AG20443 (cell line): ENCODE measurements at places on chromosomes 3 and 15.

DNA sequence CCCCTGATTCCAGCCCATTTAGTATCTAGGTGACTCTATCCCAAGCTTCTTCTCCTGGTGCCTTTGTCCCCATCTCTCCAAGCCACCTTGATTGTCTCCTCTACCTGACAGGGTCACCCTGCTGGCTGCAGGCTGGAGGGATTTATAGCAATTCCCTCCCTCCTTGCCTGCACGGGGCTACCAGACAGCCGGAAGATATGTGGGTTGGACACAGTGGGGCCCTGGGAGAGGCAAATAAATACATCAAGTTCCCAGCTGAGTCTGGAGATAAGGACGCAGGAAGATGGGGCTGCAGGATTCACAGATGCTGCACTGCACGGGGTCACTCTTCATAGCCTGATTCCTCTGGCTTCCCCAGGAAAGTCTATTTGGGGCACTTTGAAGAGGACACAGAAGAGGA, 9.3 kb upstream of the ISLR2 start:
- DNase-seq = no peak

DNA sequence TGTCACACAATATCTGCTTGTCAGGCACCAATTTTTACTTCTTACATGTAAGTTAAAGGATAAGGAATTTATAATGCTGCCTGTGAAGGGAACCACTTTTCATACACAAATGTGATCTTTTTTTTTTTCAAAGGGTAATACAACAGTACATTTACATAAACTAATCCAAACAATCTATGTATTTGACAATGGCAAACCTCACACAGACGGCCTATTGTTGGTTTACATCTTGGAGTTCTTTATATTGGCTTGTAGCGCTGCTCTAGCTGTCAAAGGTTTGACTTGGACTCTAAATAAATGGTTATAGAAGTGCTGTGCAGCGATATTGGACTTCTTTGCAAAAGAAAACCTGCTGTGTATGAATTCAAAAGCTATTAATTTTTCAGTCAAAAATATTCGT, 598.0 kb downstream of the FOXP1 start:
- no peak for DNase-seq

DNA sequence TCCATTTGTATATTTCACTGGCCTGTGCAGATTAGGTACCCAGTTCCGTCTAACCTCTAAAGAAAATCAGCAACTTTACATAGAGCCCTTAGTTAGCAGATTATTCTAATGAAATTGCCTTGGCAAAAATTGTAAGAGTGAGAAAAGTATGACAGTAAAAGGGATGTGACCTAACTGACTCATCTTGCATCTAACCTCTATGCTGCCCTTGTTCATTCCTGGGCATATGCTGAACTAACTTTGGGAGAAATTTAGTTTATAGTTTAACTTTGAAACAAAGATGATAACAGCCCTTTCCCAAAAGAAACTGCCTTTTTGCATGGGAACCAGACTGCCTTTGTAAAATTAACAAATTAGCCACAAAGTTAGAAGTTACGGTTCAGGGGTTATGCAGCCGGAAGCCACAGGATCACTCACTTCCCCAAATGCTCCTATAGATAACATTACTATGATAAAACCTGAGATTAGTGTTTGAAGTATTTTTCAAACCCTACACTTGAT, 839.8 kb upstream of the ALCAM start:
- DNase-seq = no peak

DNA sequence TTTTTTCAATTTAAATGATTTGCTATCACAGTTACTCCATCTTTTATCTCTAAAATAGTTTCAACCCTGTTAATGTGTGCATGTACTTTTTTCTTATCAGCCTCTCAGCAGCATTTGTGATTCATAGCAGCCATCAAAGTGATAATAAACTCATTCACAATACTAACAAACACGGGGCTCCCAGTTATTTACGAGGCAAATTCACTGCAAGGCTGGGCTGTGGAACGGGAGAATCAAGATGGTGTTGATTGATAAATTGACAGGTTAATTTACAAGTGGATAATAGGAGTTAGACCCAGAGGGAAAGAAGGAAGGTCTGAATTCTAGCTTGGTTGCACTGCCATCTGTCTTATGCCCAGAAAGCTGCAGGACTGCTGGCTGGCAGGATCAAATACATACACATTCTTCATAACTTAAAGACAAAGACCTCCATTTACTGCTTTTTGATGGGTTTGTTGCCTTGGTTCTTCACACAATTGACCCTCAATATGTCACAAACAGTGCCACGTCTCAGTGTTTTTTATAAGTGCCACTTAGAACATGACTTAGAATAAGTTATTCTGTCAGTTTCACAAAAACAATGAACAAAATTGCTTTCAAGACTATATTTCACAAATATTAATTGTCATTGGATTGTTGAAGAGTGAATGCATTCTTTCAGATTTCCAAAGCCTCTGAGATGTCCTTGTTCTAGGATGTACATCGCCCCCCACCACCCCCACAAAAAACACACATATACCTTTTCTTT, 562.8 kb downstream of the NR2F2 start:
- peak; percentile 12 for DNase-seq

GRCh38 chr15:43948691-43949325, 122.0 kb downstream of the WDR76 start:
- no peak for DNase-seq

DNA sequence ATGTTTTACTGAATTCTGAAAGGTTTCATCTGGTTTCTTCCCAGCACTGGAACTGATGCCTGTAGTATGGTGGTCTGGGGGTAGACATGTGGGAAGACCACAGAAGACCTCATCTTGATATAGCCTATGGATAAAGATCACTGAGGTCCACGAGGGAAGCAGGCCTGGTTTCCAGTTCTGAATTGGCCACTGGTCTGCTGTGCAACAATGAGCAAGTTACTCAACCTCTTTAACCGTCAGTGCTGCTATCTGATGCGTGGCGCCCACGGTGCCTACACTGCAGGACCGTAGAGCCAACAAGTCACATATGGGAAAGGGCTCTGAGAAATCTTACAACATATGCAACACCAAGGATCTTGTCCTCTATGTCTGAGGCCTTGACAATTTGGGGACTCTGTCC, 13.3 kb downstream of the TLE3 start:
- no peak for DNase-seq

DNA sequence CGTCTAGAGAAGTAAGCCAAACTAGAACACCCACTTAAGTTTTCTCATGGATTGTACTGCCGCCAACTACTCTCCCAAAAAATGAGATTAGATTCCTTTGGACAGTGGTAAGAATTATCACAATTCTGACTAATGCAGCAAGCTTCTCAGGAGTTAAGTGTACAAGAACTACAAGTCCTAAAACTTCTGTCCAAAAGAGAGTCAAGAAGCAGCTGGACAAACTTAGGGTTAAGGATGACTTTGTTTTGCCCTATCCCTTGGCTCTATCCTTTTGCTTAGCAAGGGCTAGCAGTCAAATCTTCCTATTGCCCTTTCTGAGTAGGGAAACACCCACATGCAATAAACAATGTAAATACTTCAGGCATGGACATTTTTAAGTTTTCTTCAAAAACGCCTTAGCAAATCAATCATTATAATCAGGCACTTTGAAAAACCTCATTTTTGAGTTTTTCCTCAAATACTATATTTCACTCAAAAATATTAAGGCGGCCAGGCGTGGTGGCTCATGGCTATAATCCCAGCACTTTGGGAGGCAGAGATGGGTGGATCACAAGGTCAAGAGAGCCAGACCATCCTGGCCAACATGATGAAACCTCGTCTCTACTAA, 19.5 kb downstream of the RAF1 start:
- DNase-seq = peak; percentile 38

- DNase-seq = no peak
These were observed 320.7 kb upstream of the GOLIM4 start for GRCh38 chr3:168416446-168416845.

GRCh38 chr3:137110392-137110996, 152.7 kb downstream of the IL20RB start:
- DNase-seq = peak; percentile 59

DNA sequence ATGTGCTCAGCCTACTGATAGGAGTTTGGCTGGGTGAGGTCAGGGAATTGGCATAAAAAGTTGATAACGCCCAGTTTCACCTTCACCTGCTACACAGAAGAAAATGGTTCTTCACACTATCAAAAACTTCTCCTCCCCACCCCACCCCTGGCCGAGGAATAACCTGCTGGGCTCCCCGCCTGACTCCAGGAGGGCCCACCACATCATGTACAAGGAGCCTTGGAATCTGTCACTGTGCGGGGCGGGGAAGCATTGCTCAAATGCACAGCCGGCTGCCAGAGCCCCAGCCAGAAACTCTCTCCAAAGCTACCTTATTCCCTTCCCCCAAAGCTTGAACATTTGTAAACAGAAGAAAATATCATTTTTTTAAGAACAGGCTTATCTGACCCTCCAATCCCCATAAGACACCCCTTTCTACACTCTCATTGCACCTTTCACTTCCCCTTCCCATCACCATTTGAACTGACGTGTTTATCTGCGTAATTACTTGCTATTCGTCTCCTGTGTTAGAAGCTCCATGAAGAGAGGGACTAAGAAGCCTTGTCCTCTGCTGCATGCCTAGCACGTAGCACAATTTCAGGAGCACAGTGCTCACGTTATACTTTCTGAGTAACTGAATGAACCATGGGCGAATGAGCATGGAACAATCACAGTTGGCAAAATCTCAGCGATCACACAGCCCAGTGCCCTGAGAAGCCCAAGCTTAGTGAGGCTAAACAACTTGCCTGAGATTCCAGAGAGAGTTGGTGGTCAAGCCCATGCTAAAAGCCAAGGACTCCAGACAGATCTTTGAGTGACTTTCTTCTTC, 82.9 kb downstream of the HES1 start:
- DNase-seq = no peak

DNA sequence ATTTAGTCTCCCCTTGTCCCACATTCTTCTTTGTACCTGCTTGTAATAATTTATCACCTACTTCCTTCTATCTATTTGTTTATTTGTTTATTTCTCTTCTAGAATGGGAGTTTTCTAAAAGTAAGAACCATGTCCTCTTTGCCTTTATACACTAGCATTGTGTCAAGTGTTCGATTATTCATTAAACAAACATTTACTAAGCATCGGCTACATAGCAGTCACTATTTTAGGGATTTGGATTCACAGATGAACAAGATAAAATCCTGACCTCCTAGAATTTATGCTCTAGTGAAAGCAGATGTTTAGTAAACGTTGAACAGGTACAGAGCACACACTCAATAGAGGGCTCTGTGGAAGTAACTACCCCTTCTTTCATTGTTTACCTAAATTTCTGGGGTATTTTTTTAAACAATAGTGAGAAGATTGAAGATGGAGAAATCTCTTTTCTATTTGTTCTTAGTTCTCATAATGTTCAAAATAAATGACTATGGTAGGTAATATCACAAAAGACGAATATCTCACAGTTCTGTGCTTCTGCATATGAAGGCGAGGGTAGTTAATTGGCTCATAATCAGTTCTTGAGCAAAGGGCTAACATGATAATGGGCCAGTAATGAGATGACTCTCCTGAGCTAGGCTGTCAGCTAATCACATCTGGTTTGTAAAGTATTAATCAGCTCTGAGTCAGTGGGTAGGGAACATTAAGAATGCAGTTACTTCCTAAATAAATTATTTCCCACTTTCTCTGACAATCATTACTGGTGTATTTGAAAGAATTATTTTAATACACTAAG, 111.9 kb downstream of the SLC9A9 start:
- DNase-seq = peak; percentile 22
